Stimulated activated CD8-positive, alpha-beta memory T cell treated with anti-CD3 and anti-CD28 coated beads, Interleukin-15, amount 100 ng/mL, for 4 hours (primary cell): ENCODE measurements at places on chromosomes 5 and 9.

DNA sequence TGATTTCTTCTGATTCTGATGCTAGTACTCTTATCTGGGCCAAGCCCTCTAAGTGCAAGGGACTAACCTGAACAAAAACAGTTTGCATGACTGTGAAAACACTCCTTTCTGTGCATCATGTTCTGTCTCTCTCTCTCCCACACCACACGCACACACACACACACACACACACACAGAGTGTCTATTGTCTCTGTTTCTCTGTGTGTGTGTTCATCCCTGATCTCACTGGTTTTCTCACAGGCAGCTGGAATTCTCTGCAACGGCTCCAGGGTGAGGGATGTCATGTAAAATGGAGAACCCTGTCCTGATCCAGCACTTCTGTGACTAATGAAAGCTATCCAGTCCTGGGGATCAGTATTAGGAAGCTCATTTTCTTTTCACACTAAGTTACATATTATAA, 453.1 kb upstream of the RGMB start:
- DNase-seq, result no peak

DNA sequence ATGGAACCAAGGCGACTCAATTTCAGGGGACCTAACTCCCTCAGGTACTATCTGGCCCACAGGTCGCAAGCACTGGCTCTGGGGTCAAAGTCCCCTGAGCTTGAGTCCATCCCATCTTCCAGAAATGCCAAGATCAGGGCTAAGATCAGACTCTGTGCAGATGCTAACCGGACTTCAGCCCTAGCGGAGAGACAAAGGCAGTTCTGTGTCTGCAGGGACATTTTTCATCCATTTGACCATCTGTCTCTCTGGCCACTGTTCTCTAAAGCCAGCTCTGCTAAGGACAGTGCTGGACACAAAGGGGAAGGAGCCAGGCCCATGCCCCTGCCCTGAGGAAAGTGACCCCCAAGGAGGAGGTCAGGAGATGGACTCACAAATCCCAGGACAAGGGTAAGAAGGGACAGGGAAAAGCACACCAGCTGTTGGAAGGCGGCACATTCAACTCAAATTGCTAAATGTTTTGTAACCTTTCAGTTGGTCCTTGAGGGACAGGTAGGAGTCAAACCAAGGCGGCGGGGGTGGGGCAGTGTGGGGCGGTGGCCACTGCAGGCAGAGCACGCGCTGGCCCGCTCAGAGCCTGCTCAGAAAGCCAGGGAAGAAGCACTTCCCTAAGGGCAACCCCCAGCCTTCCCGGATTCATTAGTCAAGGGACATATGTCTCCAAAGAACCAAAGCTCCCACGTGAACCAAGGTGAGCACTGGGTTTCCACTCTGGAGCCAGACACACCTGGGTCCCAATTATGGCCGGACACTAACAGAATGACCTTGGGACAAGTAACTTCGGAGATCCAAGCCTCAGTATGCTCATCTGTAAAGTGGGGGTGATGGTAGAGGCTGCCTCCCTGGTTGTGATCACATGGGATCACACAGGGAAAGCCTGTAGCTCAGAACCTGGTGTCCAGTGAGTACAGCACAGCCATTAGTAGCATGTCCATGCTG, 42.8 kb downstream of the STK10 start:
- DNase-seq, result no peak

DNA sequence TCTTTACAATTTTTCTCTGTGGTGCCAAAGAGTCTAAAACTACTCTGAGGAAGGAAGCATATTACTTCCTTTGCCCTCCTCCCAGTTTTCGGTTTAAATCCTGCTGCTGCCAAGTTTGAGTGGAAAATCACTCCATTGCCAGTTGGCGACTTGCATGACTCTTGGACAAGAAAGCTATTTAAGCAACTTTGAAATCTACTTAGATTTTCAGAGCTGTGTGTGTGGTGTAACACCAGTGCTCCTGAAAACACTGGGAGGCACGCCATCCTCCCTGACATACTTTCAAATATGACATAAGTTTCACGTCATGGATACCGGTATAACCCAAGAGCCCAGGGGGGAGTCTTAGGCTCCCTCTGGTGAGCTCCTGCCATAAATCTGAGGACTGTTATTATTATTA, 83.5 kb upstream of the RIOK2 start:
- no peak for DNase-seq

DNA sequence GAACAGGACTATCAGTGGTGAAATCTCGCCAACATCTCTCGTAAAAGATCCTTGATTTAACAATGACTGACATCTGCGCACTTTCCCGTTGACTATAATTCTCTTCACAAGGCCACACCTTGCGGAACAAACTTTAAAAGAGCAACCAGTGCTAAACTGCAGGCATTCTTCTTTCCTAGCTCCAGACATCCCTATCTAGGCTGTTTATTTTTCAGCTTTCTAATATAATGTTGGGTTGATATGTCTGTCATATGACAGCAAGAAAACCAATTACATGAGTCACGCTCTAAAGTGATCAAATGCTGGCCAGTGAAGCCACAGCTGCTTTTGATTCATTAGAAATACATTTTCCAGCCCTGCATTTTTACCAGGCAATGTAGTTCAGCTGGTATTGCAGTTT, 162.5 kb downstream of the ELAVL2 start:
- DNase-seq, result no peak
